Activated T-cell treated with anti-CD3 and anti-CD28 coated beads, Interleukin-2, amount 50 U/mL, for 24 hours (primary cell): ENCODE measurements at places on chromosomes 16 and 17.

DNA sequence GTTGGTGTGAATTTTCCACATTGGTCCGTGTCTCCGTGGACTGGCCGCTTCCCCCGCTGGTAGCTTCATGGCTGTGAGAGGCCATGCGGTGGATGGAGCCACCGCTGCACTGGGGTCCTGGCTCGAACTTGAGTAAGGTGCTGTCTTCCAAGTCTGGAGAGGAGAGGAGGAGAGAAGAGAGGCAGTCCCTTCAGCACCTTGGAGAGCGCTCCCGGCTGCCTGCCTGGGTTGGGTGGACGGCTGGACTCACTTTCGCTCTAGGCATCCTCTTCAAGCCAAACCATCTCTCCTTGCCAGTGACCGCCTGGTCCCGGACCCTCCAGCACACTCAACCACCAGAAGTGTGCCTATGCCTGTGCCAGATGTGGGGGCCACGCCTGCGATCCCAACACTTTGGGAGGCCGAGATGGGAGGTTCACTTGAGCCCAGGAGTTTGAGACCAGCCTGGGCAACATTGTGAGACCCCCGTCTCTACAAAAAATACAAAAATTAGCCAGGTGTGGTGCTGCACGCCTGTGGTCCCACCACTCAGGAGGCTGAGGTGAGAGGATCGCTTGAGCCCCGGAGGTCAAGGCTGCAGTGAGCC, 6.2 kb downstream of the JPH3 start:
- H3K4me1 ChIP-seq: peaks cover 7% of the 10 kb centered on the region
- H3K36me3 ChIP-seq: no peaks in the 10 kb centered on the region
- H3K4me3 ChIP-seq: no peak overlapping the region
- peak; percentile 45 for DNase-seq

DNA sequence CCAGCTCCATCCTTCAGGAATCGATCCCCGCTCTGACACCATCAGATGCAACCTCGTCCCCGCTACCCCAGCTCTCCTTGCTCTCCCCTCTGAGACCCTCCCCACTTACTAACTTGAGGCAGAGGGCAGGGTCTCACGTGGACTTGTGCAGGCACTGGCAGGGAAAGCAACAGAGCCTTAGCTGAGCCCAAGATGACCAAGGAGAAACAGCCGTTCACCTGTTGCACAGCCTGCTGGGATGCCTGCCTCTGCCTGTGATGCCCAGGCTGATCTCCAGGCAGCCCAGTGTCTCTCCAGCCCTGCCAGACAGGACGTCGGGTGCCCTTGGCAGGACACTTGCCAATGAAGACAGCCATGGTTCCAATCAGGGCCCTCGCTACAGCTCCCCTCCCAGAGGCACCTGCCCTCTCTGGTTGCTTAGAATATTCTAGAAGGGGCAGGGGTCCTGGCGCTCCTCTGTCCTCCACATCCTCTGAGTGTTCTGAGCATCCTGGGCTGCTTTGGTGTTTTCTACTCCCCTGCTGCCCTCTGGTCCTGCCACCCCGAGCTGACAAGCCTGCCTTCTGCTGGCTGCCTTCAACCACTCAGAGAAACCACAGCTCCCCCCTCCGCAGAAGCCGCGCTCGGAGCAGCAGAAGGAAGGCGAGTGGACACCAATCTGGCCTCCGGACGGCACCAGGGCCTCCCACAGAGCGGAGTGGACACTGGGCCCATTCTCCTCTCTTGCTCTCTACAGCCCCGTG, 6.7 kb downstream of the CEP295NL start:
- no peak overlapping the region for H3K4me3 ChIP-seq
- H3K27me3 ChIP-seq: no peaks in the 10 kb centered on the region
- H3K36me3 ChIP-seq: no peaks in the 10 kb centered on the region
- no peak for DNase-seq
- H3K27ac ChIP-seq: no peak overlapping the region

- H3K27ac ChIP-seq: no peak overlapping the region
- no peak overlapping the region for H3K4me3 ChIP-seq
- H3K4me1 ChIP-seq: no peaks in the 10 kb centered on the region
- H3K36me3 ChIP-seq: no peaks in the 10 kb centered on the region
Measured at GRCh38 chr17:70100983-70101382, 26.0 kb downstream of the KCNJ16 start.

GRCh38 chr17:50100480-50100883, 5.3 kb downstream of the PDK2 start:
- H3K27me3 ChIP-seq: no peaks in the 10 kb centered on the region
- H3K36me3 ChIP-seq: peaks cover 21% of the 10 kb centered on the region
- no peak overlapping the region for H3K4me3 ChIP-seq
- peaks cover 21% of the 10 kb centered on the region for H3K4me1 ChIP-seq
- DNase-seq: no peak

DNA sequence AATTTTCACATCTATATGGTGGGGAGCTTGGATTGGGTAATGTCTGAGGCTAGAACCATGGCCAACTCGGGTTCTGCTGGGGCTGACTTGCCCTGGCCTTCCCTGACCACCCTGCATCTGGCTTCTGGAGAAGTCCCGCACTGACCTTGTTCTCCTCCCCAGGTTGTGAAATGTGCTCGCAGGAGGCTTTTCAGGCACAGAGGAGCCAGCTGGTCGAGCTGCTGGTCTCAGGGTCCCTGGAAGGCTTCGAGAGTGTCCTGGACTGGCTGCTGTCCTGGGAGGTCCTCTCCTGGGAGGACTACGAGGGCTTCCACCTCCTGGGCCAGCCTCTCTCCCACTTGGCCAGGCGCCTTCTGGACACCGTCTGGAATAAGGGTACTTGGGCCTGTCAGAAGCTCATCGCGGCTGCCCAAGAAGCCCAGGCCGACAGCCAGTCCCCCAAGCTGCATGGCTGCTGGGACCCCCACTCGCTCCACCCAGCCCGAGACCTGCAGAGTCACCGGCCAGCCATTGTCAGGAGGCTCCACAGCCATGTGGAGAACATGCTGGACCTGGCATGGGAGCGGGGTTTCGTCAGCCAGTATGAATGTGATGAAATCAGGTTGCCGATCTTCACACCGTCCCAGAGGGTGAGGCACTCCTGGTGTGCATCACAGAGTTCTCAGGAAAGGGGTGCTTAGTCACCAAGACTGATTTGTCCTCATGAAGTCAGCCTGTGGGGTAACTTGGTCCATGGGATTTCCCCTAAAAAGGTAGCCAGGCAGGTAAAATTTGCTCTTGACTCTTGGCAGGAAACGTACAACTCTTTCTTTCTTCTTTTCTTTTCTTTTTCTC, 6.1 kb downstream of the NOD2 start:
- H3K27me3 ChIP-seq: no peaks in the 10 kb centered on the region
- peak overlapping the region; percentile 74 for H3K4me3 ChIP-seq
- peaks cover 36% of the 10 kb centered on the region for H3K36me3 ChIP-seq
- H3K27ac ChIP-seq: peak overlapping the region; percentile 93

DNA sequence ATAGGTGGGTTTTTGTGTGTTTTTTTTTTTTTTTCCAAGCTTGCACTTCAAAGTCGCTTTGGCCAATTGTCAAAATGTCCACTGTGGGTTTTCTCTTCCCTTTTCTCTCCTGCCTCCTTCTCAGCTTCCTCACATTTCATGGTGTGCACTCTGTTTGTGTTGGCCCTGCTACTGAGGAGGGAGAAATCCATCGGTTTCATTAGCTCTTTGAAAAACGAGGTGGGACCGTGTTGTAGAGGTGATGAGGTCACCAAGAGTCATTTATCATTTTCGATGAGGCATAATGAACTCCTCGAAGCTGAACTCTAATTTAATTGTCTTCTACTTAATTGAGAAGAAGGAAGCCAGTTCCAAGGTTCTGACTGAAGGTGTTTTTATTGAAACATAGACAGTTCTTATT, 174.4 kb upstream of the TOX3 start:
- no peaks in the 10 kb centered on the region for H3K36me3 ChIP-seq
- H3K27me3 ChIP-seq: no peaks in the 10 kb centered on the region
- no peak overlapping the region for H3K27ac ChIP-seq
- no peak overlapping the region for H3K4me3 ChIP-seq
- H3K4me1 ChIP-seq: no peaks in the 10 kb centered on the region

GRCh38 chr17:71338396-71338795, 782.4 kb upstream of the SOX9 start:
- DNase-seq: no peak
- H3K36me3 ChIP-seq: no peaks in the 10 kb centered on the region
- no peaks in the 10 kb centered on the region for H3K27me3 ChIP-seq
- no peak overlapping the region for H3K27ac ChIP-seq
- no peak overlapping the region for H3K4me3 ChIP-seq

- no peaks in the 10 kb centered on the region for H3K4me1 ChIP-seq
- no peaks in the 10 kb centered on the region for H3K27me3 ChIP-seq
- no peak overlapping the region for H3K4me3 ChIP-seq
- DNase-seq: no peak
- no peaks in the 10 kb centered on the region for H3K36me3 ChIP-seq
Measured at GRCh38 chr16:9191274-9191850, 99.9 kb downstream of the HAPSTR1 start.
